ENCODE measurements at places on chromosomes 16 and 17.

GRCh38 chr17:64466019-64466735 is 17.3 kb downstream of the MILR1 start:
- DNase-seq = no peak

DNA sequence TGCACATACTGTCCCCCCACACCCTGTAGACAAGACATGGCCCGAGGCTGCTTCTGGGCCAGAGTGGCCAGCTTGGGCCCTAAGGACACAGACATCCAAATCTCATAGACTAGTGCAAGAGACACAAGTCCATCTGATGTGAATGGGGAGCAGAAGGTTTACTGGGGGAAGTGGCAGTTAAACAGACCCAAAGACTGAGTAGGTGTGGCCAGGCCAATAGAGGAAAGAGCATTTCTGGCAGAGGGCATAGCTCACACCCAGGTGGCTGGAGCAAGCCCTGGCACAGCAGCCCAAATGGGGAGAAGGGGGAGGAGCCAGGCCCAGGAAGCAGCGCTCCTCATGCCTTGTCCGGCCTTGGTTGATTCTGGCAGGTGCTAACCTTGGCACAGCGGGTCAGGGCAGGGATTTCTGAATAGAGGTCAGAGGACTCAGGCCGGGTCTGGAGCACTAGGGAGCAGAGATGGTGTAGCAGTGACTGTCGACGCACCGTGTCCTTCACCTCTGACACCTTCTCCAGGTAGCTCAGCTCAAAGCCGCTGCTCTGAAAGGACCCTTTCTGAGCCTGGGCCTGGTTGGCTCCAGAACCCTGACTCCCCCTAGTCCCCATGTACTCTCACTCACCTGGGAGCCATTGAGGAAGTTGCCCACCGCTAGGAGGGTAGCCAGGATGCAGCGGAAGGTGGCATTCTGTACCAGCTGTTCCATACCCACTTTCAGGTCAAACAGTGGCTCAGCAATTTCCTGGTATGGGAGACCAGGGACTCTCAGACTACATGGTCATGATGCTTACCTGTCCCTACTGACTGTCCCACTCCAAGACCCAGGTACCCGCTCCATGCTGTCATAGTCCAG is 4.1 kb downstream of the TMEM208 start:
- DNase-seq = no peak

DNA sequence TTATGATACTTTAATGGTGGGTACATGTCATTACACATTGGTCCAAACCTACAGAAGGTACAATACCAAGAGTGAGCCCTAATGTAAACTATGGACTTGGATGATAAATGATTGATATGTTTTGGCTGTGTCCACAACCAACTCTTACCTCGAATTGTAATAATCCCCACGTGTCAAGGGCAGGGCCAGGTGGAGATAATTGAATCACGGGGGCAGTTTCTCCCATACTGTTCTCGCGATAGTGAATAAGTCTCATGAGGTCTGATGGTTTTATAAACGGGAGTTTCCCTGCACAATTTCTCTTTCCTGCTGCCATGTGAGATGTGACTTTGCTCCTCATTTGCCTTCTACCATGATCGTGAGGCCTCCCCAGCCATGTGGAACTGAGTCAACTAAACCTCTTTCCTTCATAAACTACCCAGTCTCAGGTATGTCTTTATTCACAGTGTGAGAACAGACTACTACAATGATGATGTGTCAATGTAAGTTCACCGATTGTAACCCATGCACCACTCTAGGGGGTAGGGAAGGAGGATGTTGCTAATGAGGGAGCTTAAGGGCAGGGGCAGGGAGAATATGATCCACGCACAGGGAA is 7.0 kb upstream of the METTL22 start:
- no peak for DNase-seq

GRCh38 chr16:17770104-17770503 is 299.3 kb upstream of the XYLT1 start:
- no peak for DNase-seq

GRCh38 chr17:36546418-36547093 is 1.8 kb downstream of the GGNBP2 start:
- no peak for DNase-seq

GRCh38 chr17:28857905-28858800 is 3.3 kb downstream of the ERAL1 start:
- no peak for DNase-seq

DNA sequence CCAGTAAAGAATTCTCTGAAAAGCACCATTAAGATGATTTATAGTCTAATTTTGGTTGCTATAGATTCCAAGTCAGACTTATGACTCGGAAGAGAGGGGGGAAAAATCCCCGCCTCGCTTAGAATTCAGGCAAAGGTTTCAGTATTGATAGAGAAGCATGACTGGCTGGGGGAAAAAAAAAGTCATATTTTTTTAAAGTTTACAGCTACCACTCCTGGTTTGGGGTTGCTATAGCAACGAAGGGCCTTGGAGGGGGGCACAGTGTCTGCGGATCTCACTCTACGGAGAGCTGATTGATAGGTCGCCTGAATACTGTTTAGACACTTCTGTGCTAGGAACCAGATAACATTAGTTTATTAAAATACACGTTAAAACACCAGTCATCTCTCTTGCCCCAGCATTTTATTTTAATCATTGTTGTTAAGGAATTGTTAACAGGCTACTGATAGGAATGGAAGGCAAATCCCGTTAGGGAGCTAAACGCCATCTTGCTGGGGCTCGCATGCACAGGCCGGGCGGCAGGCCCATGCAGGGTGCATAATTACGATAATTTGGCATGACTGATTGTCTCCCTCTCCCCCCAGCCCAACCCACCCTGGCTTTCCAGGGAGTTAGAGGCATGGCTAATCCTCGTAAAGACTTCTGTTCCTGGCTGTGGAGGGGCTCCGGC is 380.0 kb upstream of the XYLT1 start:
- DNase-seq = no peak

DNA sequence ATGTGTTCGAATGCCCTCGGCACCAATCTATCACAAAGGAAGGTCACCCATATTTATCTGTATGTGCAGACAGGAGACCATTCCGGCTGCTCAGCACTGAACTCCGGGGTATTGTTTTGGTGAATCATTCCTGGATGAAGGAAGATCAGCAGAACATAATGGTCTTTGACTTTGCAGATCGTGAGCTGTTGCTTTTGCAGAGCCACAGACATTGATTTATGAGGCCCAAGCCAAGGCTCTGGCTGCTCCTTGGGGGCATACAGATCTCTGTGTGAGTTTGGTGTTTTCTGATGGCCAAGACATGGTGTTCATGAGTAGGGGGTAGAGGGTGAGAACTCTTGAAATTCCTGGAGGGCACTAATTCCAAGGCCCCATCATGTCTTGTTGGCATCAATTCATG is 458.8 kb upstream of the HSBP1 start:
- DNase-seq = no peak

- DNase-seq = no peak
Observed at GRCh38 chr16:1081734-1082265, 9.3 kb downstream of the SSTR5 start.

DNA sequence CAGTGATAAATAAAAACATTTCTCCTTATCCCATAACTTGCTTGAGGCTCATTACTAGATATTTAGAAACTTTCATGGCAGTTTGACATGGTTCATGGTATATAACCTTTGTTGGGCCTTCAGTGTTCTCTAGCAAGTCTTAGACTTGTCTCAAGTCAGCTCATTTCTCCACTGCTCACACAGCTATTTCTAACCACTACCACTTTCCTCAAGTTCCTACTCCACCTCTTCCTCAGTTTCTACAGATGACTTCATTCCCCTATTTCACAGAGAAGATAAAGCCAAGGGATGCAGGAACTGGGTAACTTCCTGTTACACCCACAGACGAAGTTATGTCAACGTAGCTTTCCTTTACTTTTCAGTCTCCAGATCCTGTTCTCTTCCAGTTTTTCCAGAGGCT is 23.2 kb downstream of the NLK start:
- DNase-seq = no peak

DNA sequence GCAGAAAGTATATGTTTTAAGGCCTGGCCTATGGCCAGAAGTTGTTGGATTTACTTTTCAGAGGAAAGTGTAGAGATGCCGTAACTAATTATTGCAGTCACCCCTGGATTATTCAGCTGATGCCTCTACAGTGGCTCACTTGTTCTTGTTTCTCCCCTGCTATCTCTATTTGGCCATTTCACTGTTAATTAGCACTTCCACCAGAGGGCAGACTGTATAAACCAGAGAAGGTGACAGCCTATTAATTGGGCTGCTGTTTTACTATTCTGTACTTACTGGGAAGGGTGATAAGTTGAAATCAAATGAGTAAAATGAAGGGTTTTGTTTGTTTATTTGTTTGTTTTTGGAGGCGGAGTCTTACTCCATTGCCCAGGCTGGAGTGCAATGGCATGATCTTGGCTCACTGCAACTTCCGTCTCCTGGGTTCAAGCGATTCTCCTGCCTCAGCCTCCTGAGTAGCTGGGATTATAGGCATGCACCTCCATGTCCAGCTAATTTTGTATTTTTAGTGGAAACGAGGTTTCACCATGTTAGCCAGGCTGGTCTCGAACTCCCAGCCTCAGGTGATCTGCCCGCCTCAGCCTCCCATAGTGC is 66.0 kb downstream of the CDK12 start:
- no peak for DNase-seq

DNA sequence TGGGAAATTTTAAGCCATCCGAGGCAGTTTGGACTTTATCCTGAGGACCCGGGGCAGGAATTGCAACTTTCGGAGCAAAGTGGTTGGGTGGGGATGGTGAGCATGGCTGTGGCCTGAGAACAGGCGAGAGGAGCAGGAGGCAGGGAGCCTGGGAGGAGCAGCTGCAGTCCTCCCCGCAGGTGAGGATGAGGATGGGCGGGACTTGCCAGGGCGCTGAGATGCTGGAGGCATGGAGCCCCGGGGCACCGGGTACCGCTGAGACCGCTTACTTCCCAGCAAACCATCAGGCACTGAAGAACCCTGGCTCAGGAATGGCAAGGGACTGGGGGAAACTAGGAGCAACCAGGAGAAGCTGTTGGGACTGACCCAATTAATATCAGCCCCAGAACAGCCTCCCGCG is 210.8 kb downstream of the GSG1L start:
- DNase-seq = no peak

GRCh38 chr17:79741751-79742588 is 11.2 kb downstream of the ENPP7 start:
- DNase-seq = no peak

GRCh38 chr17:8142158-8142886 is 9.9 kb downstream of the PER1 start:
- DNase-seq = no peak

DNA sequence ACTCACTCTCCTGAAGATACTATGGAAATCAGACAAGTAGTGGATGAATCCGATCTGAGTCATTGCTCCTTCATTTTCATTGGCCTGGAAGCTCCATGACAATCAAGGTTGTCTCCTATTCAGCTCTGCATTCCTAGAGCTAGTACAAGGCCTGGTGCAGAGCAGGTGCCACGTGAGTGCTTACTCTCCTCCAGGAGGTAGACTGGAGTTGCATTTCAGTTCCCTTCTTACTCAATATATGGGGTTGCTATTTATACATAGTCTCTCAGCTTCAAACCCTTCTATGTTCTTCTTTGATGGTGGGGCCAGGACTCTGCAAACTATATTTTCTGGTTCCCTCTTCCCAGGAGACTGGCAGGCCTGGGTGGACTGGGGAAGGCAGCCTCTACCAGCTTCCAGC is 148.3 kb downstream of the ASIC2 start:
- no peak for DNase-seq

DNA sequence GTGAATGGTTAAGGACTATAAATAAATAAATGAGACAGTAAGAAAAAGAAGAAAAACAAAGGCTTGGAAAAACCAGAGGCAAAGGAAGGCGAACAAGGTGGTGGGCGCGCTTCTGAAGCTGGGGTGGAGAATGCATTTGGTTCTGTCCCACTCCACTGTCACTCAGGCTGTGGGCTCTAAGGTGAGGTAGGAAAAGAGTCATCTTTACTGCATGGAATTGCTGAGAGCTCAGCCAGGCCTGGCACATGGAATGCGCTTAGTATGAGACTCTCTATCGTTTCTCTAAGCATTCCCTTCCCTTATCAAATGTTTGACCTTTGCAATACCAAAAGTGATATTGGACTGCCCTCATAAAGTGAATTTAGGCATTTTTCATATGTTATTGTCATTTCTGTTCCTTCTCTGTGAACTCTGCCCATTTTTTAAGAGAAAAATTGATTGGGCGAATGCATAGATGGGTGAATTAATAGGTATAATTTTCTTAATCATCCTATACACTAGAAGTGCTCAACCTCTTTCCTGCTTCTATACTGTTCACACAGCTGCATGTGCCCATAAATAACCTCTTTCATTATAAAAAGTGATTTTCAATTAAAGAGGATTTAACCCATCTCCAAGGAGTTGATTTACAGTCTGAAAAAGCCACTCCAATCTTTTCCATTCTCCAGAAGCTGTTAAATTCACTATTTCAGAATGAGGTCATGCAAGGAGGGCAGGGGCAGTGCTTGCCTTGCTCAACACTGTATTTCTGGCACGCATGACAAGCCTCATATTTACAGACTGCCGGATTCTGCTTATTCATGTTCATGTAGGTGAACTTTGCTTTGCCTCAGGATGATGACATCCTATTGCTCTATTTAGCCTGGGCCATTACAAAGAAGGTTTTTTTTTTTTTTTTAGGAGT is 87.7 kb downstream of the MYH10 start:
- no peak for DNase-seq

DNA sequence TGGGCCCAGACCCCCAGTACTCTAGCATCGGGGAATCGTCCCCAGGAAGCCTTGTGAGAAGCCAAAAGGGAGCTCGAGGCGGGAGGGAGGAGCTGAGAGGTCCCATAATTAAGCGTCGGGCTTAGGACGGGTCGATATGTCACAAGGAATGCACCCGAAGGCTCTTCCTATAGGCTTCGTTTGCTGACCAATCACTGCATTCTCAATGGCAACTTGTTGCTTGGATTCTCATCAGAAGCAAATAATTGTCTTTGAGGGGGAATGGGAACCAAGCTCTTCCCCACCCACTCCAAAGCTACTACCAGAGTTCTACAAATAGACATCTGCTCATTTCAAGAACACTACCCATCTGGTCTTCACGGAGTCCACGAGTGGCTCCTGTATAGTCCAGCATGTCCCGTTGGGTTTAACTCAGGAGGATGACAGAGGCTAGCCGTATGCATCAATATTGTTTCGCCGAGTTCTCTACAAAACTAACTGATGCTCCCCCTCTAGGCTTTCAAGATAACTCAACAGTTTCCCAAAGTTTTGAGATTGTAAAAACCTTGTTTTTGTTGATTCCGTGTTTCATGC is 628 bp upstream of the BLMH start:
- DNase-seq = no peak

DNA sequence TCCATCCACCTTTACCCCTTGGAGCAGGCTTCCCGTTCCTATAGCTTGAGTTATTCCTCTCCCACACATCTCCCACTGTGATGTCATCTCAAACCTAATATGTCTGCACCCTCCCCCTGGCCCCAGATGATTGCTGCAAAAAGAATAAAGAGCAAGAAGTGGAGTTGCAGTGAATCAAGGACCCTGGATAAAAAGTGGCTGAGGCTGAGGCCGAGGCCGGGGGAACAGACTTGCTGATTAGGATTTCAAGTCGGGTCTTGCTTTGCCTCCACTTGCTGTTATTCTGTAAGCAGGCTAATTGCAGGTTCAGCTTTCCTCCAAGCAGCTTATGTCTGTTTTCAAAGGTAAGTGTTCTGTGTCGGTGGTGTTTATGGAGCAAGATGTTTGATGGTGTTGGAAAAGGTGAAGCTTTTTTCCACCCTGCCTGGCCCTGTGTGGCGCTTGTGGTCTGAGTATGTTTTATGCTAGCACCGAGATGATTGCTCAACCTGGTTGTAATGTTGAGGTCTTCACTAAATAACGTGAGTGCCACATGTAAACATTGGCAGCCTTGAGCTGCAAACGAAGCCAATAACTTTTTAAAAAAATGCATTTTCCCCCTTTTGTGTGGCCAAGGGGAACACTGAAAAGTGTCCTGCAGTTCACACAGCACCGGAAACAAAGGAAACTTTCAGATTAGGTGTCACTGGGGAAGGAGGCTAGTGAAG is 15.4 kb downstream of the HS3ST3B1 start:
- no peak for DNase-seq

All from Panc1 (cell line).